Umbilical cord (tissue), 2 donors: ENCODE measurements at places on chromosomes 2 and 18.

DNA sequence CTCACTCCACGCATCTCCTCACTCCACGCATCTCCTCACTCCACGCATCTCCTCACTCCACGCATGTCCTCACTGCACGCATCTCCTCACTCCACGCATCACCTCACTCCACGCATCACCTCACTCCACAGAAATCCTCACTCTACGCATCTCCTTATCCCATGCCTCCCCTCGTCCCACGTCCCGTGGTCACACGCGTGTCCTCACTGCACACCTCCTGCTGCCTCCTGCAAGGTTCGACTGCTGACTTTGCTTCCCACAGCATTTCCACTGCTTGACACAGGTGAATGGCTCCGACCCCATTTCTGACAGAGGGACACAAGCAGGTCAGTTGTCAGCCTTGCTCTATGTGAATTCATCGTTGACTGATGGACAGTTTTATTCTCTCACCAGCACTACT lies 103.0 kb downstream of the USP40 start:
- no peak for DNase-seq

- DNase-seq = no peak
Measured at GRCh38 chr2:67792191-67792590, 270.6 kb downstream of the C1D start.

DNA sequence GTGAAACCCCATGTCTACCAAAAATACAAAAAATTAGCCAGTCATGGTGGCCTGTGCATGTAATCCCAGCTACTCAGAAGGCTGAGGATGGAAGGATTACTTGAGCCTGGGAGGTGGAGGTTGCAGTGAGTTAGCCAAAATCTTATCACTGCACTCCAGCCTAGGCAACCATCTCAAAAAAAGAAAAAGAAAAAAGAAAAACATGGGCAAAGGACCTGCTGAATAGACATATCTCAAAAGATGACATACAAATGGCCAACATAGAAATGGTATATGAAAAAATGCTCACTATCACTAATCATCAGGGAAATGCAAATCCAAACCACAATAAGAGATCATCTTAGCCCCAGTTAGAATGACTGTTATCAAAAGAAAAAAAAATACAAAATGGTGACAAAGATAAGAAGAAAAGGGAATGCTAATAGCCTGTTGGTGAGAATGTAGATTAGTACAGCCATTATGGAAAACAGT lies 1.4 kb upstream of the TGOLN2 start:
- no peak for DNase-seq

GRCh38 chr2:44358503-44358902 lies 2.8 kb downstream of the PREPL start:
- no peak for DNase-seq

DNA sequence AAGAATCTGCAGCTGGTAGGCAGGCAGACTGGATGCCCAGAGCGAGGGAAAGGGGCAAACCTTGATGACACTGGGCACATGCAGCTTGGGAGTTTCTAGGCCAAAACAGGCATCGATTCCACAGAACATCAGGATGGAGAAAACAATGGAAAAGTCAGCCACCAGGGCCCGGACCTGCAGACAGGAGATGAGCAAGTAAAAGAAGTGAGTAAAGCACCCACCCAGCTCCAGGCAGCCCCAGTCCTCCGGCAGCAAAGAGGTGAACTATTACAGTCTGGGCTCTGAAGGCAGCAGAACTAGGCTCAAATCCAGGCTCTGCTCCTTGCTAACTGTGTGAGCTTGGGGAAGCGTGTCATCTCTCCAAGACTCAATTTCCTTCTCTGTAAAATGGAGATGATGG lies 36.6 kb downstream of the MTHFD2 start:
- DNase-seq = no peak

DNA sequence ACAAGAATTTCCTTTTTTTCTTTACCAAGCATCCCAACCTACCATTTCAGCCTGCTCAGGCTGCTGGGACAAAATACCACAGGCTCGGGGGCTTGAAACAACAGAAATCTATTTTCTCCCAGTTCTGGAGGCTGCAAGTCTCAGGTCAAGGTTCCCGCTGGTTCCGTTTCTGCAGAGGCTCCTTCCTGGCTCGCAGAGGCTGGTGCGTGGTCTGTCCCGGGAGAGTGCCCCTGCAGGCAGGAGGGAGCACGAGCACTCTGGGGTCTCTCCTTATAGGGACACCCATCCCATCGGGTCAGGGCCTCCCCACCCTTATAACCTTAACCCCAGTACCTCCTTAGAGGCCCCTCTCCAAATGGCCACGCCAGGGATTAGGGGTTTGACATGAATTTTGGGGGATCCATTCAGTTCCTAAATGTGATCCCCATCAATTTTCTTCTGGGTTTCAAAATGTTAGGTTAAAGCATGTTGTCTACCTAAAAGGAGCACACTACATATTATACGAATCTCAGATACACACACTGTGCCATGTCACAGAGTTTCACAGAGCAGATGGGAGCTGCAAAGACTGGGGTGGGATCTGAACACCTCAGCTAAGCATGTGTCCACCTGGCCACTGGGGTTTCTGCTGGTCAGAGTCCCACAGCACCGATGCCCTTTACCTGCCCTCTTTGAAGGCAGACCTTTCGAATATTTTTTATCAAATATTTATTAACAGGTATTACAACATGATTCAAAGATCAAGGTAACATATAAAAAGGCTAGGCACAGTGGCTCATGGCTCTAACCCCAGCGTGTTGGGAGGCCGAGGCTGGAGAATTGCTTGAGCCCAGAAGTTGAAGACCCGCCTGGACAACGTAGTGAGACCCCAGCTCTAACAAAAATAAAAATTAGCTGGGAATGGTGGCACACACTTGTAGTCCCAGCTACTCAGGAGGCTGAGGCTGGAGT lies 17.6 kb upstream of the ADI1 start:
- DNase-seq = no peak

- no peak for DNase-seq
Measured at GRCh38 chr2:44599130-44599529, 237.4 kb downstream of the CAMKMT start.
